Left hindlimb (tissue), 1 donor: ENCODE measurements at places on chromosomes 3 and 15.

- DNase-seq, result no peak
Measured at GRCh38 chr3:115709931-115710330, 86.6 kb downstream of the GAP43 start.

DNA sequence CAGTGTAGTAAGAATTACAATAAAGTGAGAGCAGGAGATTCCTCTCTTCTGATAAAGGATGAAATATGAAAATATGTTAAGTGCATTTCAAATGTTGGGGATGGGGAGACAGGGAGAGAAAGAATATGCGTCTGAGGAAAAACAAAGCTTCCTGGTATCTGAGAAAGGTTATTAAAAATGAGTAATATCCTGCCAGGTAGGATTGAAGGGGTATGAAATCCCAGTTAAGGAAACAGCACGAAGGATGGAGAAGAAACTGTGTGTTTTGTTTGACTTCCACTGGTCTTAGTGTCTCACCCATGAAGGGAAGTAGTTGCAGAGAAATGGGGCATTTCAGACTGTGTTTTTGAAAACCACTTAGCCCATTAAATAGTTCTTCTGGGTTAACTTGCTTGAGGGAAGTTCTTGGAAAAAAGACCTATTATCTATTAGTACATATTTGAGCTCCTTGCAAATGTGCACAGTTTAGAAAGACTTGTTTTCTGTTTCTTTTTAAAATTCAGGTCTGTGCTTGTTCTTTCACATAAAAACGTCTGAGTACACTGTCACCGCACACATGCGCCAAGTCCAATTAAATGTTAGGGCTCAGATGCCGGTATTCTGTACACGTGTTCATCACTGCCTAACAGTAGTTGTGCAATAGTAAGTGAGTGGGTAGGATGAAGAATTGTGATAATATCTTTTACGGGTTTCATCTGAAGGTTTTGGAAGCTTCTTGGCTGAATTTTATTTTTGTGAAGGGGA lies 196.1 kb upstream of the P2RY1 start:
- no peak for DNase-seq

- no peak for DNase-seq
Measured at GRCh38 chr15:86101818-86102217, 22.1 kb downstream of the AGBL1 start.

- DNase-seq, result no peak
Measured at GRCh38 chr3:114314282-114314681, 20.5 kb downstream of the TIGIT start.

DNA sequence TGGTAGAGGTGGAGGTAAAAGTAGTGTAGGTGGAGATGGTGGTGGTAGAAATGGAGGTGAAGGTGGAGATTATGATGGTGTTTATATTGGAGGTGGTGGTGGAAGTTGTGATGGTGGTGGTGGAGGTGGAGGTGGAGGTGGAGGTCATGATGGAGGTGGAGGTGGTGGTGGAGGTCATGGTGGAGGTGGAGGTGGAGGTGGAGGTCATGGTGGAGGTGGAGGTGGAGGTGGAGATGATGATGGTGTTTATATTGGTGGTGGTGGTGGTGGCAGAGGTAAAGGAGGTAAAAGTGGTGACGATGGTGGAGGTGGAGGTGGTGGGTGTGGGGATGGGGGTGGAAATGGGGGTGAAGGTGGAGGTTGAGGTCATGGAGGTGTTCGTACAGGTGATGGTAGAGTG lies 107.8 kb downstream of the ASB7 start:
- no peak for DNase-seq

DNA sequence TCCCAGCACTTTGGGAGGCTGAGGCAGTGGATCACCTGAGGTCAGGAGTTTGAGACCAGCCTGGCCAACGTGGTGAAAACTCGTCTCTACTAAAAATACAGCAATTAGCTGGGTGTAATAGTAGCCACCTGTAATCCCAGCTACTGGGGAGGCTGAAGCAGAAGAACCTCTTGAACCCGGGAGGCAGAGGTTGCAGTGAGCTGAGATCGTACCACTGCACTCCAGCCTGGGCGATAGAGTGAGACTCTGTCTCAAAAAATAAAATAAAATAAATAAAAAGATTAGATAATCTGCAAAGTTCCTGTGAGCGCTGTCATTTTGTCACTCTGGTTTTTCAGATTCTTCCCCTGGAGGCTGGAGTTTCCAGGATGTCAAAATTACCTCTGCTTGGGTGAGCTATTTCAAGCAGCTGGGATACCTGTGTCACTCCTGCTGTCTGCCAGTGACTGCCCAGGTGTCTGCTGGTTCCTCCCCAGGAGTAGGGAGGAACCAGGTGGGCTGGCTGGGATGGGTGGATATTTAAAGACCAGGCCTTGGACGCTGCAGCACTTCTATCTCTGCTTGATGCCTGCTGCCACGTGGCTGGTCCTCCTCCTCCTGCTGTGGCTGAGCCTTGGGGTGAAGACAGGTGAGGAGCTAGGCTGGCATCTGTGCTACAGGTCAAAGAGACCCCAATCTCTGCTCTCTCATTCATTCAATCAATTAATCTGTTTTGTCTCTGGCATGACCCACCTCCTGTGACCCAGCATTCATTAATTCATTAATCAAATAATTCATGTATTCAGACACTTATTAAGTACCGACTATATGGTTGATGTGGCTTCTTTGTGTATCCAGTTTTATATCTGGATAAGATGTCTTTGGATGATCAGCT lies 19.5 kb upstream of the MUC20 start:
- no peak for DNase-seq

- no peak for DNase-seq
Measured at GRCh38 chr3:107387555-107387954, 10.3 kb downstream of the CCDC54 start.

GRCh38 chr15:80098341-80098740 lies 38.9 kb downstream of the ZFAND6 start:
- DNase-seq, result no peak

DNA sequence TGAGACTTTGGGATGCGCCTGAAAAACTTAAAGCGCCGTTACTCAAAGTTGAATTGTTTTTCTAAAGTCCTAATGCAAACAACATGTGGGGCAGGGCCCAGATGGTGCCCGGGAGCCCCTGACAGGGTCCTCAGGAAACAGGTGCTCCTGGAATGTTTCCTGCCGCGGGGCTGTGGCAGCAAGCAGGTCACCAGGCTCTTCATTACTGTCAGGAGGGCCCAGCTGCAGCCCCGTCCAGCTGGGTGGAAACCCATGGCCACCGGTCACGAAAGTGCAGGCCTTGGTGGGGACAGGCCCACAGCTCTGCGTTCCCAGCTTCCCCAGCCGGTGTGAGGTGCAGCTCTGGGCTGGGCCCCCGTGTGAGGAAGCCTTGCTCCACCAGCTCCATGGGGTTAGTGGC lies 63.9 kb upstream of the GATA2 start:
- DNase-seq, result no peak

- no peak for DNase-seq
Measured at GRCh38 chr3:33008282-33008681, 56.8 kb downstream of the CCR4 start.
